ENCODE measurements at places on chromosomes 6 and 20. TPM values are rescaled to one million over a fixed set of nuclear protein-coding genes. Genes with fewer than 3 reads are reported as not detected.

- peak; percentile 75 for DNase-seq
- no peak overlapping the region for H3K4me3 ChIP-seq
- H3K36me3 ChIP-seq, result no peaks in the 10 kb centered on the region
- no peaks in the 10 kb centered on the region for H3K4me1 ChIP-seq
- H3K27ac ChIP-seq, result no peak overlapping the region
- H3K27me3 ChIP-seq, result no peaks in the 10 kb centered on the region
Measured at GRCh38 chr6:7267466-7268091, 45.4 kb downstream of the SSR1 start.

HCRTR2 gene
- not detected for polyA plus RNA-seq

DNA sequence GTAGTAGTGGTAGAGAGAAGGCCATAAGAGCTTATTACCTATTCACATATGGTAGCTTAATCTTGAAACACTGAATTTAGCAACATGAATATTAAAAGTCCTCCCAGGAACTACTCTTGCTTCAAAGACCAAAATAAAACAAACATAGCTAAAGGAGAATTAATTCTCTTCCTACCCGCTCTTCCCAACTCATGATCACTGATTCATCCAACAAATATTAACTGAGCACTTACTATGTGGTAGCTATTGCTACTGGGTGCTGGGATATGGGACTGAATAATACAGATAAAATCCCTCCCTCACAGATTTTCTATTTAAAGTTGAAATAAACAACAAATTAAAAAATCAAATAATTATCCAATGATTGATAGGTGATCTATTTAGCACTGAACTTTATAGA lies 287.1 kb downstream of the BTBD9 start:
- H3K4me1 ChIP-seq, result peaks cover 11% of the 10 kb centered on the region
- H3K4me3 ChIP-seq, result no peak overlapping the region
- no peaks in the 10 kb centered on the region for H3K36me3 ChIP-seq
- H3K27me3 ChIP-seq, result no peaks in the 10 kb centered on the region
- H3K27ac ChIP-seq, result no peak overlapping the region

GRCh38 chr6:147057705-147058342 lies 146.4 kb upstream of the STXBP5 start:
- no peak overlapping the region for H3K27ac ChIP-seq
- no peak overlapping the region for H3K4me3 ChIP-seq
- no peak for DNase-seq
- no peaks in the 10 kb centered on the region for H3K36me3 ChIP-seq
- no peaks in the 10 kb centered on the region for H3K27me3 ChIP-seq
- H3K4me1 ChIP-seq, result no peaks in the 10 kb centered on the region

RIPOR3 gene
- 6.8 TPM for polyA plus RNA-seq

GRCh38 chr6:44828780-44829179 lies 441.3 kb downstream of the CDC5L start:
- H3K4me3 ChIP-seq, result no peak overlapping the region
- no peaks in the 10 kb centered on the region for H3K27me3 ChIP-seq
- peaks cover 18% of the 10 kb centered on the region for H3K4me1 ChIP-seq
- no peak for DNase-seq

KCNQ2 gene
- 0.39 TPM for polyA plus RNA-seq

BMP6 gene
- polyA plus RNA-seq, result 0.65 TPM

- no peak overlapping the region for H3K4me3 ChIP-seq
- H3K27me3 ChIP-seq, result no peaks in the 10 kb centered on the region
- peak; percentile 73 for DNase-seq
- H3K36me3 ChIP-seq, result peaks cover 78% of the 10 kb centered on the region
- peaks cover 57% of the 10 kb centered on the region for H3K4me1 ChIP-seq
- peak overlapping the region; percentile 22 for H3K27ac ChIP-seq
Measured at GRCh38 chr20:44615169-44615791, 32.9 kb downstream of the PKIG start.

- DNase-seq, result no peak
- no peaks in the 10 kb centered on the region for H3K27me3 ChIP-seq
- no peak overlapping the region for H3K4me3 ChIP-seq
- H3K27ac ChIP-seq, result no peak overlapping the region
- no peaks in the 10 kb centered on the region for H3K36me3 ChIP-seq
Measured at GRCh38 chr6:134363323-134364039, 45.6 kb upstream of the SGK1 start.
